GM04503 (cell line): ENCODE measurements at places on chromosomes 16 and 17.

DNA sequence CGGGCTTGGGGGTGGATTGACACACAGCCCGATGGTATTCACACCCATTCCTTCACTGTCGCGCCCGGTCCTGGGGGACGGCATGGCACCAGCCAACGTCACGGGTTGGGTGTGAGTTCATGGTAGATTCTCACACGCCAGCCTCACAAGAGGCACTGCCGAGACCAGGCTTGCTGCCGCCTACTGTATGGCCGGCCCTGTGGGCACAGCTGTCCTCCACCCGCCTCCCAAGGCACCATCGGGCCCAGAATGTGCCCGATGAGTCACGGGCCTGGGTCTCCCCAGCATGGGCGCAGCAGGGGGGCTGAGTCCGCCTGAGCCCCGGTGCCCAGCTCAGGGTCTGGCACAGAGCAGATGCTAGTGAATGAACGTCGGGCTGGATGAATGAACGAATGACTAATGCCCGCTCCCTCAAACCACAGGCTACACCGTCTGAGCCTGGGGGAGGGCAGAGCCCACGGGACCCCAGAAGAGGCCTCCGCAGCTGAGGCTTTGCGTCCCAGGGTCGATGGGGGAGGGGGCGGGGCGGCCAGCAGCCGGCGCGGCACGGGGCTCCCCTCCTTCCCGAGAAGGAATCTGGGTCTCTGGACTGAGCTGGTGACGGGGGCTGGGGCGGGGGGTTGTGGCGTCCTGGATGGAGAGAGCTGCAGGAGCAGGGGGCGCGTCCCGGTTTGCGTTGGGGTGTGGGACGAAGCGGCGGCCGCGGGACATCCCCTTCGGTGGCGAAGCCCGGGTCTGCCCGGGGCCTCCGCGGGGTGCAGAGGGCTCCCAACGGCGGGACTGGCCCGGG is 829 bp downstream of the PITPNM3 start:
- DNase-seq, result no peak

DNA sequence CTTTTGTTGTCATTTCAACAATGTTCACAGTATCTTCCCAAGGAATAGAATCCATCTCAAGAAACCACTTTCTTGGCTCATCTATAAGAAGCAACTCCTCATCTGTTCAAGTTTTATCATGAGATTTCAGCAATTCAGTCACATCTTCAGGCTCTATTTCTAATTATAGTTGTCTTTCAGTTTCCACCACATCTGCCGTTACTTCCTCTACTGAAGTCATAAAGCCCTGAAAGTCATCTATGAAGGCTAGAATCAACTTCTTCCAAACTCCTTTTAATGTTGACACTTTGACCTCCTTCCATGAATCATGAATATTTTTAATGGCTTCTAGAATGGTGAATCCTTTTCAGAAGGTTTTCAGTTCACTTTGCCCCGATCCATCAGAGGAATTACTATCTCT is 102.1 kb downstream of the CDH13 start:
- no peak for DNase-seq

DNA sequence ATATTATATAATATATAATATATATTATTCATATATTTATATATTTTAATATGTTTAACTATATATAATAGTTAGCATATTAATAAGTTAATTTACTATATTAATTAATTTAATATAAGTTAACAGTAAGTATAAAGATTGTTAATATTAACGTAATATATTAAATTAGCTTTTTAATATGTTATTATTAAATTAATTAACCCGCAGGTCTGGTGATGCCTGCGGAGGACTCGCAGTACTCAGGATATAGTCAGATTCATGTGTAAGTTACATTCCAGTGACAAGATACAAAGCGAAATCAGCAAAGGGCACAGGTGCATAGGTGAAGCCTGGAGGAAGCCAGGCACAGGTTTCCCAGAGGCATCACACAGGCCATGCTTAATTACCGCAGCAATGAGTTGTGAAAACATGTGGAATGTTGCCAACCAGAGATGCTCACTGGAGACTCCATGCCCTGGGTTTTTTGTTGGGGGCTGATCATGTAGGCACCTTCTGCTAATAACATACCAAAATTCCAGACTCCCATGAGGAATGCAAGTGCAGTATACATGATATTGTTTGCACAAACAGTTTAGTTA is 130.4 kb upstream of the MPHOSPH6 start:
- no peak for DNase-seq

DNA sequence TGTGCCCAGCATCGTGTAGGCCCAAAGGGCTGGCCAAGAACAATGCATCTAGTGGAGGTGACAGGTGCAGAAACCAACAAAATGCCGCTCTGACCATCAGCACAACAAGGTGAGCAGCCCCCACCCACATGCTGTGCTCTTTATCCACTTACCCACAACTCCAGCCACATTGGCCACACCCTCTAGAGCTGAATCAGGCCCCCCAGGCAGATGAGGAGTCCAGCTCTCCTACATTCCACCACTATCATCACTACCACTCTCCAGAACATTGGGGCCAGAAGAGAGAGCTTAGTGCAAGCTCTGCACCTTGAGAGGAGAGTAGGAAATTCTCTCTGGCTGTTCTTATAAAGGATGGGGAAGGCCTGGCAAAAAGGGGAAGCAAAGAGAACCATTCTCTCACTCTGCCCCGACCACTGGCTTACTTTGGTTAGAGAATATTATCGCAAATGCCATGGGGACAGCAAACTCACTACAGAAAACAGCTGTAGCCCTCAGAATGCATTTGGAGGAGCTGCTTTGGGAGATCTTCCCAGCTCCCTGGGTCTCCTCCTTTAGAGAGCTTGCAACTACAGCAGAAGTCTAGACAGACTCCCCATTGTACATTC is 75.0 kb downstream of the TMEM132E start:
- no peak for DNase-seq

- peak; percentile 44 for DNase-seq
Observed at GRCh38 chr17:45719335-45720071, 64.6 kb upstream of the CRHR1 start.

DNA sequence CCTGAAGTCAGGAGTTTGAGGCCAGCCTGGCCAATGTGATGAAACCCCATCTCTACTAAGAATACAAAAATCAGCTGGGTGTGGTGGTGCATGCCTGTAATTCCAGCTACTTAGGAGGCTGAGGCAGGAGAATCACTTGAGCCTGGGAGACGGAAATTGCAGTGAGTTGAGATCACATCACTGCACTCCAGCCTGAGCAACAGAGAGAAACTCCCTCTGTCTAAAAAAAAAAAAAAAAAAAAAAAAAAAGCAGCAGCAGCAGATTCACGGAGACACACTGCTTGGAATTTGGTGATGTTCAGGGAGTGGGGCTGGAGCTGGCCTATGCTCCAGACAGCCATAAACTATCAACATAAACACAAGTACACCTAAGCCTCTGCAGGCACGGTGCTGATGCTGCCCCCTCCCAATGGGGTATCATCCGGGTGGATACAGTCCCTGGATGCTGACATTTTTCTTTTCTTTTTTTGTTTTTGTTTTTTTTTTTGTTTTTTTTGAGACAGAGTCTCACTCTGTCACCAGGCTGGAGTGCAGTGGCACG is 39.6 kb upstream of the RHOT1 start:
- DNase-seq, result peak; percentile 68

DNA sequence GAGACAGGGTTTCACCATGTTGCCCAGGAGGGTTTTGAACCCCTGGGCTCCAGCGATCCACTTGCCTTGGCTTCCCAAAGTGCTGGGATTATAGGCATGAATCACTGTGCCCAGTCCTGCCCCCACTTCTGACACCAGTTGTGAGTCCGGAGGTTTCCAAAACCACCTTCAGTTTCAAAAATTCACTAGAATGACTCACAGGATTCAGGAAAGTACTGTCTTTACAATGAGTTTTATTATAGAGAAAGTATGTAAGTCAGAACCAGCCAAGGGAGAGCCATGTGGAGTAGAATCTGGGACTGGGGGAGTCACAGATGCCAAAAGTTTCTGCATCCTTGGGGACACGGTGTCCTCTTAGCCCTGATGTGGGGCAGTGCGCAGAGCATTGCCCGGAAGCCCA is 55.1 kb downstream of the PLD6 start:
- peak; percentile 79 for DNase-seq

DNA sequence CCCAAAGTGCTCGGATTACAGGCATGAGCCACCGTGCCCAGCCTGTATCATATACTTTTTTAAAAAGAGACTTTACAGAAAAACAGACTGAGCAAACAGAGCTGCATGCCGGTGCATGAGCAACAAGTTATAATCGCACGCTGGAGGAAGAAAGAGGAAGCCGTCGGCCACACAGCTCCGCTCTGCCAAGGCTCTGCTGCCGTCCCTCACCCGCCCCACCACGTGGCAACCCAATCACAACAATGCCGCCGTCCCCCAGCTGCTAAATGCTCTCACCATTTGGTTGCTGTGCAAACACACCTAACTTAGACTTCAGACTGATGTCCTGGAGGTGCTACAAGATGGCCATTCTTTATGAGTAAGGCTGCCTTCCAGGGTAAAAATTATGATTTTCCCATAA is 83.5 kb downstream of the ADCY9 start:
- DNase-seq, result no peak

GRCh38 chr17:61160789-61161445 is 238.7 kb upstream of the TBX2 start:
- DNase-seq, result no peak

DNA sequence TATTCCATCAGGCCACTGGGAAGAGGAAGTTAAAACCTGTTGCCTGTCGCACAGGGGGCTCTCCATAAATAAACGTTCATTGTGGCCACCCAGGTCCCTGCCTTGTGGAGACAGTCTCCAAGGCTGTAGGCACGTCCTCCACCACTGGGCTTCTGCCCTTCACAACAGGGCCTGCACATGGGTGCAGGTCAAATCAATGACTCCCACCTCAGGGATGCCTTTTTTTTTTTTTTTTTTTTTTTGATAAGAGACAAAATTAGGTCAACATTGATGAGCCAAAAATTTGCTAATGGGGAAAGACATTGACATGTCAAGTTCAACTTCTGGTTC is 12.6 kb upstream of the SLC12A3 start:
- DNase-seq, result no peak

DNA sequence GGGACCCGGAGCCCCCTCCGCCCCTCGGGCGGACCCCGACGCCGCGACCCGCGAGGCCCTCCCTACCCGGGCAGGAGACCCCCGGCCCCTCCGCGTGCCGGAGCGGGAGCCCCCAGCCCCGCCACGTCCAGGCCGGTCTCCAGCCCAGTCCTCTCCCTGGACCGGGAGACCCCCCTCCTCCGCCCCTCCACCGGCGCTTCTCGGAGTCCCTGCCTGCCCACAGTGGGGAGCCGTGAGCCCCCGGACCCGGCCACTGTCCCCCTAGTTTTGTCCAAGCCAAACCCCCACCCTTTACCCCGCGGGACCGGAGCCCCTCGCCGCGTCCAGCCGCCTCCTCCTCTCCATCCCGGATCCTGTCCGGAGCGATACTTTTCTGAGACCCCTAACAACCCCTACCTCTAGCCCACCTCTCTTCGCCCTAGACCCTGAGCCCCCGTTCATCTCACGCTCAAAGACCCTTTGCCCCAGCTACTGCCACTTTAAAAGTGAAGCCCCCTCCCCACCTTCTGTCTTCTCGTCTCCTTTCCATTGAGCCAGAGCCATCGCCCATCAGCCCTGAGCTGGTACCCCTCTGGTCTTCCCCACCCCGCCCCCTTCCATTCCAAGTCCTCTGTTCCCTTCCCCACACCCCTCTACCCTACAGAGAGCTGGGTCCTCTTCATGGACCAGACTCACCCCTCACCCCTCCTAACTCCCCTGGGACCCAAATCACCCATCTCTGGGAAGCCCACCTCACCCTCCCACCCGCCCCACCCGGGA is 1.0 kb downstream of the NECAB2 start:
- DNase-seq, result no peak

DNA sequence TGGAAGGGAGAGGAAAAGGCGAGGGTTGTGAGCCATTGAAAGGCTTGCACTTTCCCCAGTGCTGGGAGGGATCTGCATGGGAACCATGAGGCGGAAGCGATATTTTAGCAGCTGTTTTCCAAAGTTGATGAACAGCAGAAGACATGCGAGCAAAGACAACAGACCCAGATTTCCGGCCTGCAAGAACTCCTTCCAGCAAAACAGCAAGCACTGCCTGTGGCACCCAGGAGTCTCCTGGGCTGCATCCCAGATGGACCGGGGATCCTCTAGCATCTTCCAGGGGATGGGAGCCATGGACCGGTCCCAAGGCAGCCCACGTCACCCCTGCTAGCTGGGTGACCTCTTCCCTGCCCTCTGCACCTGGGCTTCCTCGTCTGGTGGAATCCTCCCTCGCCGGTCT is 162.8 kb downstream of the IRF8 start:
- no peak for DNase-seq

GRCh38 chr17:82517230-82517865 is 2.2 kb upstream of the FOXK2 start:
- DNase-seq, result no peak

- no peak for DNase-seq
Observed at GRCh38 chr16:1890708-1891050, 18.7 kb upstream of the MEIOB start.

DNA sequence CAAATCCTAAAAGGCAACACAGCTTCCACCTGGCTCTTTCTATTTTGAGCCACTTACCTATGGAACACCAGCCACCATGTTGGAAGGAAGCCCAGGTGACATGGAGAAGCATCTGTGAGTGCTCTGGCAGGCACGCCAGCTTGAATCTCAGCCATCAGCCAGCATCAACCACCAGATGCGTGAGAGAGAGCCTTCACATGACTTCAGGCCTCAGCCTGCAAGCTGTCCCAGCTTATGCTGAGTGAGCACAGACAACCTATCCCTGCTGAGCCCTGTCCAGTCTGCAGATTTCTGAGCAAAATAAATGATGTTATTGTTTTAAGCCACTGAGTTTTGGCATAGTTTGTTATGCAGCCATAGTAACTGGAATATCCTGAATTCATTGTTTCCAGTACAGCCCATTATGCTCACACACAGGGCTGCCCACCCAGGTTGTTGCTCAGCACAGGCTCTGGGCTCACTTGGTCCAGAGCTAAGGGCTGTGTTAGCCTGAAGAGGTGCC is 35.1 kb downstream of the TMEM238L start:
- no peak for DNase-seq

DNA sequence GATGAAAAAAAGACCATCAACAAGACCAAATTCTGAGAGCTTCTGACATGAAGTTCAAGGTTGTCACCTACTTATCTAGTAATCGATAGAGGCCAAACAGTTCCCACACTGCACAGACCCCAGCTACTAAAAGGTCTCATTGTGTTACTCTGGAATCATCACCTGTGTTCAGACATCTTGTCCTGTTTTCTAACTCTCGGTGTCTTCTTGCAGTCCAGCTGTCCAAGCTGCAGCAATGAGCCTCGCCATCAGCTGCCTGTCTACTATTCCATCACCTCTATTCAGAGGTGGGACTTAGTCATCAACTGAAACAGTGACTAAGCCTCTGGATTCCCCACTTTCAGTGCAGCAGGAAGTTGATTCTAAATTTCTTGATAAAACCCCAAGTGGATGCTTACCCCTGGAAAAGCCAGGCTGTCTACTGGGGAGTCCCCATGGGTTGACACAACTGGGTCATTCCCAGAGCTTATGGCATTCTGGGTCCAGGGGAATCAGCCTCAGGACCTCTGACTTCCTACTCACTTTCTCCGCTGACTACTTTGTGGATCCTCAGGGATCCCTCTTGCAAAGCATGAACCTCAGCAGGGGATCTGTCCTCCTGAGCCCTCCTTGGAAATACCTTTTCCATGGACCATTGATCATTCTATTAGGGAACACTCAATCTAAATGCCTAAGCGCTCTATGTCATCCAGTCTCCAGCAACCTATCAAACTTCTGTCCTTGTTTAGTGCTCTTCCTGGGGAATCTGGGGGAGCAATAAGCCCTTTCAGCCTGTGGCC is 46.5 kb downstream of the HNF1B start:
- DNase-seq, result no peak

GRCh38 chr17:30274887-30275286 is 16.9 kb downstream of the BLMH start:
- no peak for DNase-seq

GRCh38 chr16:47519546-47519945 is 58.4 kb downstream of the PHKB start:
- DNase-seq, result no peak

GRCh38 chr16:76777721-76778465 is 413.1 kb upstream of the MON1B start:
- DNase-seq, result no peak
